ENCODE measurements at places on chromosomes 5 and 9. TPM values are rescaled to one million over a fixed set of nuclear protein-coding genes. Genes with fewer than 3 reads are reported as not detected.

PCDHGB4 gene
- 8.0 TPM for total RNA-seq

SOX30 gene
- total RNA-seq, result 0.52 TPM

PCDHB5 gene
- total RNA-seq, result 2.9 TPM

TMEM174 gene
- not detected for total RNA-seq

OTP gene
- total RNA-seq, result not detected

TOR1A gene
- total RNA-seq, result 34.1 TPM

CD72 gene
- total RNA-seq, result 2.0 TPM

SLC9A3 gene
- 1.1 TPM for total RNA-seq

ABLIM3 gene
- total RNA-seq, result 101 TPM

LCN15 gene
- not detected for total RNA-seq

FAM151B gene
- 2.9 TPM for total RNA-seq

ORM1 gene
- 3.3 TPM for total RNA-seq

TSSK1B gene
- total RNA-seq, result 2.1 TPM

C9orf153 gene
- 0.36 TPM for total RNA-seq

ENG gene
- total RNA-seq, result 83.6 TPM

SPATA9 gene
- total RNA-seq, result 1.4 TPM

SHISAL2B gene
- not detected for total RNA-seq

AHRR gene
- total RNA-seq, result 7.4 TPM

CCDC152 gene
- 0.47 TPM for total RNA-seq

OR1Q1 gene
- total RNA-seq, result not detected

CBY3 gene
- not detected for total RNA-seq

STC2 gene
- 8.8 TPM for total RNA-seq

MRRF gene
- 61.5 TPM for total RNA-seq

GPX8 gene
- 20.2 TPM for total RNA-seq

MTAP gene
- total RNA-seq, result 75.5 TPM

HARS2 gene
- 34.0 TPM for total RNA-seq

FLT4 gene
- total RNA-seq, result 12.1 TPM

GCNT4 gene
- 17.8 TPM for total RNA-seq

Data from ureter (tissue), 1 donor.